ENCODE measurements at places on chromosomes 16 and 17. TPM values are rescaled to one million over a fixed set of nuclear protein-coding genes. Genes with fewer than 3 reads are reported as not detected.

Gene PROCA1
- polyA plus RNA-seq, result 0.51 TPM

- DNase-seq, result no peak
These were observed 137.6 kb downstream of the AATF start for GRCh38 chr17:37086334-37086733.

- no peak for DNase-seq
These were observed 3.5 kb upstream of the CAMKK1 start for GRCh38 chr17:3896108-3896967.

- DNase-seq, result no peak
These were observed 5.8 kb upstream of the ARMC5 start for GRCh38 chr16:31453255-31454204.

Gene ZNF205
- 3.6 TPM for polyA plus RNA-seq

DNA sequence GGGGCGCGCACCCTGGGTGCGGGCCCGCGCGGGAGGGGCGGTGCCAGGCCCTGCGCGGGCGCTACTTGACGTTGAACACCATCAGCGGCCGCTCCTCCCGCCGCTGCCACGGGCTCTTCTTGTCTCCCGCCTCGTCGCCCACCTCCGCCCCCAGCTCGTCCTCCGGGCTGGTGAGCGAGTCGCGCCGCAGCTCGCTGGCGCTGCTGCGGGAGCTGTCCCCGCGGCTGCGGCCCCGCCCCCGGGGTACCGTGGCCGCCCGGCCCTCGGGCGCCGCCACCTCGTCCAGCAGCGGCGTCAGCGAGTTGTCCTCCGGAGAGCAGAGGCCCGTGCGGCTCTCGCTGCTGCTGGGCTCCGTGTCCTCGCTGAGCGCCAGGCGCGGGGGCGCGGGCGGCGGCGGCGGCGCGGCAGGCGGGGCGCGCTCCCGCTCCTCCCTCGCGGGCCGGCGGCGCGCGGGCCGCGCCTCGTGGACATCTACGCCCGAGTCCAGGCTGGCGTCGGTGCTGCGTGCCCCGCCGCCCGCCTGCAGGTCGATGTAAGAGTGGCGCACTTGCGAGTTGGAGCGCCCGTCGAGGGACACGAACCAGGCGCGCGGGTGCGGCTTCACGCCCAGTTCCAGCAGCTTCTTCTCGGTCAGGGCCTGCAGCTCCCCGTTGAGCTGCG, 8.7 kb downstream of the GRN start:
- no peak for DNase-seq

GRCh38 chr17:49993423-49994060, 1.5 kb downstream of the DLX3 start:
- no peak for DNase-seq

- no peak for DNase-seq
These were observed 148.8 kb downstream of the FOXL1 start for GRCh38 chr16:86727131-86727530.

Gene MMP25
- polyA plus RNA-seq, result not detected

DNA sequence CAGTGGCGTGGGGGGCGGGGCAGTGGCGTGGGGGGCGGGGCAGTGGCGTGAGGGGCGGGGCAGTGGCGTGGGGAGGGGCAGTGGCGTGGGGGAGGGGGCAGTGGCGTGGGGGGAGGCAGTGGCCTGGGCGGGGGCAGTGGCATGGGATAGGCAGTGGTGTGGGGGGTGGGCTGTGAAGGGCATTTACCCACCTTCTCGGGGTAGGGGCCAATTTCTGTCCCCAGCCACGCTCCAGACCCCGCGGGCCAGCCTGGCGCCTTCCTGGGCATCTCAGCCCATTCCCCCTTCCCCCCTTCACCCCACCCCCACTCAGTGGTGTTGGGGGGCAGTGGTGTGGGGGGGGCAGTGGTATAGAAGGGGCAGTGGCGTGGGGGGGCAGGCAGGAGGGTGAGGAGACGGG, 92.7 kb downstream of the LITAF start:
- no peak for DNase-seq

Gene CACNA1H
- 2.1 TPM for polyA plus RNA-seq

Gene HS3ST3A1
- 11.9 TPM for polyA plus RNA-seq

- DNase-seq, result no peak
These were observed 25.3 kb upstream of the PHAF1 start for GRCh38 chr16:67084345-67085028.

DNA sequence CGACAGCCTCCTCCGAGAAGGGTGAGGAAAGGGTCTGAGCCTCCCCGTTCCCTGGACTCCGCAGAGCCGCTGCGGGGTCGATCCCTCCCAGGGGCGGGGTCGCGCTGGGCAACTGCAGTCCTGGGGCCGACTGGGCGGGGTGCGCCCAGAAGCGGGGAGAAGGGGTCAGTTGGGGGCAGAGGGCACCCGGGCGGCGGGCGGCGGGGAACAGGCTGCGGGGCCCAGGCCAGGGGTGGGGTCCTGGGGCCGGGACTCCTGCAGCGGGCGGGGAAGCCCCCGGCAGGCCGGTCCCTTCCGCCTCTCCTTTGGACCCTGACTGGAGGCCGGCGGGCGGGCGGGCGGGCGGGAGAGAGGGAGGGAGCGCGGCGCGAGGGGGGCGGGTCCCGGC, 352 bp downstream of the GGNBP2 start:
- DNase-seq, result no peak

Gene COPZ2
- 107 TPM for polyA plus RNA-seq

Gene MT1F
- polyA plus RNA-seq, result 0.35 TPM

Gene KRTAP3-2
- polyA plus RNA-seq, result not detected

DNA sequence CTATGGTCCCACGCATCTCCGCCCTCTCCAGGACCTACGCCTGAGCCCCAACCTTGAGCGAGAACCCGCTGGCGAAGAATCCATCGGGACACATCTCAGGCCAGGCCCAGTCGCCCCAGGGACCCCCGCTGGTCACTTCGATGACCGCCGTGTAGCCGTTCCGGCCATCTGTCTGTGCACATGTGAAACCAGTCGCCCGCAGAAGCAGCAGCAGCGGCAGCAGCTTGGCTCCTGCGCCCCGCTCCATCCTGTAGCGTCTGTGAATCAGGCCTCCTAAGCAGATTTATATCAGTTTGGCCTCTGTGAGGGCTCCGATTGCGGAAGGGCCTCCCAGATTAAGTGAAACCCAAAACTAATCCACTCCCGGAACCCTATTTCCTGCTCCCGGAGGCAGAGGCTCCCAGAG, at the start of gene VMO1:
TSS of gene VMO1 (minus strand) at position 259 of the 406 bp plus-strand sequence. CDS start at position 247, 12 bp downstream.
- DNase-seq, result no peak

Gene B9D1
- polyA plus RNA-seq, result 35.2 TPM

GRCh38 chr17:56717471-56717870, 116.2 kb downstream of the C17orf67 start:
- DNase-seq, result no peak

Gene SLC12A3
- polyA plus RNA-seq, result not detected

DNA sequence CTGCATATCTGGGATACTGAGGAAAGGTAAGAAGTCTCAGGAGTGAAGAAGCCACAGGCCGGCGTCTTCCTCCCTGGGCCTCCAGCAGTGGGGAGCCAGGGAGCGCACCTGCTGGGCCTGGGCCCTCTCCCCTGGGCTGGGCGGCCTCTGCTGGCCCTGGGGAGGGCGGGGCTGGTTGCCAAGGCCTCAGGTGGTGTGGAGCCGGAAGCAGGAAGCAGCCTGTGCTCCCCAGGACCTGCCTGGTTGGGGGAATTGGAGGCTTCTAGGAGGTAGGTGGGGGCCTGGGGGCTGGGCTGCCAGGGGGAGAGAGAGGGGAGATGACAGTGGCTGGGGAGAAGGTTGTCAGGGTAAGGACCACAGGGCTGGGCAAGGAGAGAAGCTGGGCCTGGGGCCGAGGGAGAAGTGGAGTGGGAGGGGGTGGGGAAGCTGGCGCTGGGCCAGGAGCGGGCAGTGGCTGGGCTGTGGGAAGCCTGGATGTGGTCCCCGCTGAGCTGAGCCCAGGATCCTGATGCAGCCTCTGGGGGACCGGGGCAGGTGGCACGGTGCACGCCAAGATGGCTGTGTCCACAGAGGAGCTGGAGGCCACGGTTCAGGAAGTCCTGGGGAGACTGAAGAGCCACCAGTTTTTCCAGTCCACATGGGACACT, at the start of gene SMIM22:
TSS of gene SMIM22 (plus strand) at position 189 of the 647 bp plus-strand sequence. CDS start at position 555, 366 bp downstream.
- DNase-seq, result no peak

DNA sequence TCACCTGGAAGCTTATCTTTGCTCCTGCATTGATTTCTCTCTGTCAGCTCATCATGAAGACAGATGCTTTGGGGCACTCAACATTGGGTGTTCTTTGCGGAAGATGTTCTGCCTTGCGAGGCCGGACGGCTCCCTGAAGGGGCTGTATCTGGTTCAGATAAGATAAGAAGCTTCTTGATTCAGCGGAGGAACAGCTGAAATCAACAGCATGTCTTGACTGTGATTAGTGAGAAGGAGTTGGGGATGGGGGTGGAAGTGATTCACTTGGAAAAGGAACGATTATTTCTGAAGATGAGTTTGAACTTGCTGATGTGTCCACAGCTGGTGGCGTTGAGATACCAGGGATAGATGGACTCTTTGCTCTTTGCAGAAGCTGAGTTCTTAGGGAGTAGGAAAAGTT, 126.9 kb upstream of the WSCD1 start:
- no peak for DNase-seq

Gene NTN3
- 0.31 TPM for polyA plus RNA-seq

Gene ZNF778
- polyA plus RNA-seq, result 11.3 TPM

Gene VMO1
- polyA plus RNA-seq, result not detected

DNA sequence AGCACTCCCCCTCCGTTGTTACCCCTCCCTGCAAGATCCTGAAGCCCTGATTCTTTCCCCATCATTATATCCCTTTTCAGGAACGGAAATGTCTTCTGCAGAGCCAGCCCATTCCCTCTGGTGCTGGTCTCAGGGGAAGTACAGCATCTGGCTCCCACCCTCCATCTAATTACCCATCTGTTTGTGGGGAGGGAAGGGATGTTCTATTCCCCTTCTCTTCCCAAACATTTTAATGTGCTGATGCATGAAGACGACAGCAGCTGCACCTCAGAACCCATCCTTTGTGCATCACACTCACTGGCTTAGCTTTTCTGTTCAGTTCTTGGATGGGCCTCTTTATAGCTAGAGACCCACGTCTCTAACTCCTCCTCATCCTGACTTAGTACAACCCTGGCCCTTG, 367.2 kb downstream of the CDH13 start:
- no peak for DNase-seq

Gene KREMEN2
- polyA plus RNA-seq, result not detected

- DNase-seq, result no peak
These were observed 58.7 kb downstream of the PITPNC1 start for GRCh38 chr17:67435786-67436185.

Gene CD300LB
- polyA plus RNA-seq, result not detected

DNA sequence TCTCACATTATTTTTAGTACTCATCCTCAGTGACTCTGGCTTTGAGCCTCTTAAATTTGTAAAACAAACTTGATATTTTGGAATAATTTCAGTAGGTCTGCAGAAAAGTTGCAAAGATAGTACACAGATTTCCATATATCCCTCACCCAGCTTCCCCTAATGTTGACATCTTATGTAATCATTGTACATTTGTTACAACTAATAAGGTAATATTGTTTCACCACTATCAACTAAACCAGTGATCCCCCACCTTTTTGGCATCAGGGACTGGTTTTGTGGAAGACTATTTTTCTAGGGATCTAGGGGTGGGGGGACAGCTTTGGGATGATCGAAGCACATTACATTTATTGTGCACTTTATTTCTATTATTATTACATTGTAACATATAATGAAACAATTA, 391.2 kb downstream of the CA10 start:
- no peak for DNase-seq

DNA sequence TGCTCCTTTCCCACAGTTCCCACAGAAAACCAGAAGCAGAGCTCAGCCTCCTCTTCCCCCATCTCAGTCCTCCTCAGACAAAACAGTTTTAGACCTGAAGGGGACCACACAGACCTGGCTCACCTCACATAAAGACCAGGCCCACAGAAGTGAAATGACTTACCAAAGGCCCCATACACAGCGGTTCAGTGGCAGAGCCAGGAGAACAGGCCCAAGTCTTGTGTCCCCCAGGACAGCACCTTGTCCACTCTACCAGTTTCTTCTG, 5.3 kb downstream of the UBTF start:
- no peak for DNase-seq

GRCh38 chr16:8764525-8765250, 32.8 kb downstream of the TMEM186 start:
- DNase-seq, result no peak

GRCh38 chr16:27251541-27252205, 16.9 kb downstream of the NSMCE1 start:
- DNase-seq, result no peak

DNA sequence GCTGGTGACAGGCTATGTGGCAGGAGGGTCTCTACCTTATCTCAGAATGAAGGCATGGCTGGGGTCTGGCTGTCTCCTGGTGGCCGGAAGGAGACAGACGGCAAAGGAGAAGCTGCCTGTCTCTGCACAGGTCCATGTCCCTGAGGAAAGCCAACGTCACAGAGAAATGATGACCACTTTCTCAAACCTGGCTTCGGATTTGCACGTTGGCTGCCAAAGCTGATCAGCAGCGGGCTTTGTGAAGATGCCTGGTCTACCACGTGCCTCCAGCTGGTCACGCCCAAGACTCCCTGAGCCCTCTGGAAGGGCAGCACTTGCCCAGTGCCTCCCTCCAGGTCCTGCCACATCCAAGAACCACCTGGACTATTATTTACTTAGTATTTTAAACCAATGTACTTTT, 8.4 kb downstream of the DEXI start:
- no peak for DNase-seq

Gene XYLT1
- polyA plus RNA-seq, result 6.7 TPM

DNA sequence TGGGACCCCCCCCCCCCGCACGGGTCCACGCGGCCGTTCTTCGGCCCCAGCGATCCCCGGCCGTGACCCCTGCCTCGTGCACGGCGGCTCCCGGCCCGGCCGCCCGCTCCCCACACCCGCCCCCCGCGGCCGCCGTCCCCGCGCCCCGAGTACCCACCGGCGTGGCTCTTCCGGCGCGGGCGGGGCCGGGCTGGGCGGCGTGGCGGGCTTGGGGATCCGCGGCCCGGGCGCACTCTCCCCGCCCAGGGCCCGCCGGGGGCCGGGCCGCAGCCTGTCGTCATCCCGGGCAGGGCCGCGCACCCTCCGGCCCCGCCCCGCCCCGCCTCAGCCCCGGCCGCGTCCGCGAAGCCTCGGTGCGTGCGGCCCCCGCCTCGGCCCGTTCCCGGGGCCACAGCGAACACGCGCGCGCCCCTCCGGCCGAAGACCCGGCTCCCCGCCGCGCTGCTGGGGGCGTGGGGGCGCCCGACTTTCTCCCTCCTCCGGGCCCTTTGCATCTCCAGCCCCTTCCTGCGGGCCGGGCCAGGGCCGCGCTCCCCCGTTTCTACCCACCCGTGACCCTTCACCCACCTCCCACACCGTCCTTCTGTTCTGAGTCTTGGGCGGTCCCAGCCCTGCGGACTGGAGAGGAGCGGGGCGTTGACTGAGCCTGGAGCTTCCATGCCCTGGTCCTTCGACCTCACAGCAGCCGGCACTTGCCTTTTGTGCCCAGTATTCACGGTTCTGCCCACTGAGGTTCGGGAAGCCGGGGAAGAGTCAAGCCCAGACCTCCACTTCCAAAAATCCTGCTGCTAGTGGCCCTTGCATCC, 840 bp downstream of the MYO1C start:
- DNase-seq, result no peak

Gene ZCCHC14
- polyA plus RNA-seq, result 7.9 TPM

- no peak for DNase-seq
These were observed 7.5 kb downstream of the C1QTNF8 start for GRCh38 chr16:1088295-1089170.

All from AG04450 (cell line).